ENCODE measurements at places on chromosomes 4 and X.
A peak's percentile ranks its signal among the peaks of the same experiment; 100 is the strongest.

DNA sequence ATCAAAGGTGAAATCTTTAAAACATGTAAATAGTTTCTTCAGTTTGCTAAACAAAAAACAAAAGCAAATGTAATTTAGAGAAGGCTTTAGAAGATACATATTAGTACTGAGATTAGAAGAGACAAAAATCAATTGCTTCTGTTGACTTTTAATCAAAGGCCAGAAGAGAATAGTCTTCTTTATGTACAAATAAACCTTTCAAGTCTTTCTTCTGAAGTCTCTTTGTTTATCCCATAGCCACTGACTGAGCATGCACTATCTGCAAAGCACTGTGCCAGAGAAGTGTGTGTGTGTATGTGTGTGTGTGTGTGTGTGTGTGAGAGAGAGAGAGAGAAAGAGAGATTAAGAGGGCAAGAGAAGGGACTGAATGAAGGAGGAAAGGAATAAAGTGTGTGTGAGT, 198.4 kb downstream of the GLUD2 start:
- no peak for DNase-seq

DNA sequence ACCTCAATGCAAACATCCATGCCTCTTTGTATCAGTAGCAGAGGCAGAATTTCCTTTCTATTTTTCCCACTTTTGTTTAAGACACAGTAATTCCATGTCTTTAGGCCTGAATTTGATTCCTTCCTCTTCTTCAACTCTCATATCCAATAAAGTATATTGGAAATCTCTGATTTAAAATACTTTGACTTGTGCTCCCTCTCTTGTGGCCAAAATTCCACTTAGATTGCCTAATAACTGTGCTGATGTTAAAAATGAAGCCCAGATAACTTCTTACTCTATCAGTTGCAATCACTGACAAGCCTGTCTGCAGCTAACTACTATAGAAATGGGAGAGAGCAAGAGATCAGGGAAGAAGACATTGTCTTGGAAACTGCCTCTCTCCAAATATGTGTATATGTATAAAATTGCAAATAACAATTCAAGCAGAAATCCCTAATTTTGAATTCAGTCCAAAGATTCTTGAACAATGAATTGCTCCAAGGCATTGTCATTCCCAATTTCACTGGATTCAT, 163.5 kb upstream of the SPIN4 start:
- no peak for DNase-seq

- DNase-seq: no peak
These were observed 111.9 kb upstream of the PCDH18 start for GRCh38 chr4:137644201-137644600.

DNA sequence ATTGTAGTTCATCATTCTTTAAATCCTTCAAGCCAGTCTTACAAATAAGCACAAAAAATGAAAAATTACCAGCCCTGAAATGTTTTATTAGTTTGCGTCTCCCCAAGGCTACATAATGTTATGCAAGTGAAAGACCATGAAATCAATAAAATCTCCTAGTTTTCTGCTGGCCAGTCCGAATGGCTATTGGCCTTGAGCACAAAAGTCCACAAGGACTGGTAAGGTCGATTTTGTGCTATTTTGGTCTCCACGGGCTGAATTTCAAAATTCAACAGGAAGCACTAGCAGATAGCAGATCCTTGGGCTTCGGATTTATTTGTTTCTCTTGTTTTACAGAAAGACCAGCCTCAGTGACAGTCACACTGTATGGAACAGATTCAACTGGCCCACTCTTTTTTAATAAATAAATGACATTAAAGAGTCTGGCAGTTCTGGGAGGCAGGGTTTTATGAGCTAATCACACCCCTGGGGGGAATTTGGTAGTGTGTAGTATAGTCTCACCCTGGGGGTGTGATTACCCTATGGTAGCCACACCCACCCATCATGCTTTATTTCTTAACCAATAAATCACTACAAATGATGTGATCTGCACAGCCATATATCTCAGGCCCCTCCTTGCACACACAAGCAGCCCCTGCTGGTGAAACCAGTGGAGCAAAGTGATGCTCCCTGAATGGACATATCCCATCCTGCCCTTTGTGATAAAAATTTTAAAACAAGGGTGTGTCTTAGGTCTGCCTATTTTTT, 51.1 kb upstream of the TMEM33 start:
- DNase-seq: no peak

DNA sequence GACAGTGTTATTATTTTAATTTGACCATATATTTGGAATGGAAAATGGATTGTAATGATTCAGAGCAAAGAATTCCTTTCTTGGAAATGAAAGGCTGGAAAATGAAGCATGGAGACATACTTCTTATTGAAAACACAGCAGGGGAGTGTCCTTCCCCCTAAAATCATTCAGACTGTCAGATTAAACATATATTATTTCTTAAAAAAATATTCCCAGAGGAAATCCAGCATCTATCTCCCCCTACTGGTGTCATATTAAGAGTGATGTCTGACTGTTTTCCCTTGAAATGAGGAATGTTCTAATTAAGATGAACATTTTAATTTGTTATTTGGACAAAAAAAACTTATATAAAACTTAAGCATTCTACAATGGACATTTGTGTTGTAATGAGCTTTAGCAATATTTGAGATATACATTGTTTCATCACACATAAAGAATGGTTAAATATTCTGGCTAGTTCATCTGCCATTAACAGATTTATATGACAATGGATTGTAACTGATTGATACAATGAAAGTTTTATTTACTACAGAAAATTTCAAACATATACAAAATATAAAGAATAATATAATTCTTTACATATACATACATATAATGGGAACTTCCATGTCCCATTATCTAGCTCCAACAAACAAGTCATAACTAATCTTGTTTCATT, 264.6 kb downstream of the SPRY1 start:
- no peak for DNase-seq

DNA sequence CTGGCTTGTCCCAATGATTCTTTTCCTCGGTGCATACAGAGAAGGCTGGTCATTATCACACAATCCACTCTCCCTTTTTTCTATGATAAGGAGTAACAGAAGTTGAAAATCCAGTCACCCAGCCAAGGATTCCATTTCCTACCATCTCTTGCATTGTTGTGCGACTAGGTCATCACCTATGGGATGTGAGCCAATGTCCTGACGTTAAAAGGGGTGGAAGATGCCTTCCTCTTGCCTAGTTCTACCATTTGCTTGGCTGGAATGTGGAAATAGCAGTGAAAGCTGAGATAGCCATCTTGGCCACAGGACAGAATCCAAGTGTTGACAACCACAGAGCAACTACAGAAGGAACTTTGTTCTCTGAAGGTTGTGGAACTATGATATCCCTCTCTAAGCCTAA, 132.2 kb upstream of the KIT start:
- no peak for DNase-seq

DNA sequence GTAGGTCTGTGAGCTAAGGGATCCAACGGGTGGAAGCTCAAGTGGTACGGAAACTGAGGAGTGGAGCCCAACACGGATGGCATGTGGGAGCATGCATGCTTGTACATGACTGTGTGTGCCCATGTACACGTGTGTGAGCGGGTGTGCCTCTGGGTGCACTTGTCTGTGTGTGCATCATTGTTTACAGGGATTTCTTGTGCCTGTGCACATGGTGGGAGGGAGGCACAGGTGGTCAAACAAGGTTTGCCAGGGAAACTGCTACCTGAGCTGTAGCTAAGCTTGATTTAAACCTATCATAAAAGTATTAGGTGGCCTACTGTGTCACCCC, 122.5 kb upstream of the MAMLD1 start:
- DNase-seq: no peak

DNA sequence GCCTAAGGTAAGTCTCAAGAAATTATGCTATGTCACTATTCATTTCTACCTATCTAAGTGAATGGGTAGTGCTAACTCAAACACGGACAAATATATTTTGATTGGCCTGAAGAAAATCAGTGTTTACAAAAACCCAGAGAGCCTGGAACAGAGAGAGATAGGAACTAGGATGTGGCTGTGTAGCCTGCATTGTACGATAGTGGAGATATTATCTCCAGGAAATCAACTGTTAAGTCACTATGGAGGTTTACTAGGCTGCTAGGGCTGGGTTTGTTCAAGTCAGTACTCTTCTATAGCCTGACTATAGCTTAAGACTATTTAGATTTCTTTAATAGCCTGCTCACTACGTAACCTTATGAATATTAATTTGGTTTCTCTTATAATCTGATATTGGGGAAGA, 127.9 kb downstream of the TACR3 start:
- DNase-seq: no peak

DNA sequence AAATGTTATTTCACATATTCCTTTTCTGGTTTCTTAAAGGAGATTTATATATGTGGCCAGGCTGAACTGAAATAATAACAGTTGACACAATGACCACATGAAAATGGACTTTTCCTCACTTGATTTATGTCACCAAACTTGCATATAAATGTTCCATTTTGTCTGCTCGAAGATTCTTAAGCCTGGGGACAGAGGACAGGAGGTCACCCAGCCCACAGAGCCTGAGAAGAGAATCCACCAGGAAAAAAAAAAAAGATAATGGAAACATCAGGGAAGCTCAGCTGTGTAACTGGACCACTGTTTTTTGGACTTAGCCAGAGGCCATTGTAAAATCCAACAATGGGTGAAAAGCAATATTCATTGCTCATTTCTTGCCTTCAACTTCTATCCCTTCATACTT, 359.0 kb upstream of the FGF16 start:
- no peak for DNase-seq

DNA sequence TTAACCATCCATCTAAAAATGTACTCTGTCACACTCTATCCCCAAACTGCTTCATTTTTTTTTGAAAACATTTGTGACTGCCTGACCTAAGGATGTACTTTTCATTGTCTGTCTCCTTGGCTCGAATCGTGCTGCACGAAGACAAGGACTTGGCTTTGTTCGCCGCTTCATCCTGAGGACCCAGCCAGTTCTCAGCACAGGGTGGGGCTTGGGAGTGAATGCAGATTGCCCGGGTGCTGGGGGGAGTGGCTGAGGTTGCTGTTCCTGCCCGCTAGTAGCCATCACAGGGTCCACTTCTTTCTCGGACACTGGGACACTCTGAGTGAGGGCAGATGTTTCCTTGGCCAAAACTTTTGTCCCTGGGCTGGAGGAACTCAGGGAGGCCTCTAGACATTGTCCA, 70.1 kb upstream of the CLCN4 start:
- DNase-seq: no peak

DNA sequence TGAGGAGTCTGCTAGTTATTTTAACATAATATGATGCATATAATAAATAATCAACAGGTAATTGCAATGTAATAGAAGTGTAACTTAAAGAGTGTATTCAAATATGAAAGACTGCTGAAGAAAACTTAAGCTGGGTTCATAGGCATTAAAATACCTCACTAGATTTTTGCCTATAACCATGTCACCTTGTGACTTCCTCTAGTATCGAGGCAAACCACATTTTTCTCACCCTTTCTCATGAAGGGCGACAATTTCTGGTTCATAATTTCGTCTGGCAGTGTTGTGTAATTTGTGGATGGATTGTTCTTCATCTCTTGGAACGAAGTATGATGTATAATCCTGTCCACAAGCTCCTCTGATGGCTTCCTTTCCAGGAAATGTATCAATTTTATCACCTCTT, 16.0 kb downstream of the SULT1E1 start:
- peak; percentile 17 for DNase-seq

- DNase-seq: no peak
These were observed 3.8 kb downstream of the CHST7 start for GRCh38 chrX:46577221-46578005.

DNA sequence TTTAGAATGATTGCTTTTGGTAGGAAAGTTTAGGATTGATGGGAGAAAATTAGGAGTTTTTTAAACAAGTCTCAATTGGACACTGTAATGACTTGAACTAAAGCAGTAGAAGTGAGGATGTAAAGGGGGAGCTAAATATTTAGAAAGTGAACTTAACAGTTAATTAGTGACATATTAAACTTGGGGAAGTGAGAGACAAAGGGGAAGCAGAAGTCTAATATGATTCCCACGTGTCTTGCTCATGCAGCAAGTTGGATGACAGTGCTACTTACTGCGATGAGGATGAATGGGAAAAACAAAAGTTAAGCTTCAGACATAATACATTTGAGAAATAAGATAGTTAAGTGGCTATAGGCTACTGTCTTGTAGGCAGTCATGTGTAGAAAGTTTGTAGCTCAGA, 110.4 kb downstream of the RPA4 start:
- no peak for DNase-seq
